Lower leg skin (tissue), 4 donors: ENCODE measurements at places on chromosomes 11 and 22. TPM values are rescaled to one million over a fixed set of nuclear protein-coding genes. Genes with fewer than 3 reads are reported as not detected.

GRCh38 chr11:108474664-108475463, 7.5 kb upstream of the C11orf65 start:
- DNase-seq: no peak

DNA sequence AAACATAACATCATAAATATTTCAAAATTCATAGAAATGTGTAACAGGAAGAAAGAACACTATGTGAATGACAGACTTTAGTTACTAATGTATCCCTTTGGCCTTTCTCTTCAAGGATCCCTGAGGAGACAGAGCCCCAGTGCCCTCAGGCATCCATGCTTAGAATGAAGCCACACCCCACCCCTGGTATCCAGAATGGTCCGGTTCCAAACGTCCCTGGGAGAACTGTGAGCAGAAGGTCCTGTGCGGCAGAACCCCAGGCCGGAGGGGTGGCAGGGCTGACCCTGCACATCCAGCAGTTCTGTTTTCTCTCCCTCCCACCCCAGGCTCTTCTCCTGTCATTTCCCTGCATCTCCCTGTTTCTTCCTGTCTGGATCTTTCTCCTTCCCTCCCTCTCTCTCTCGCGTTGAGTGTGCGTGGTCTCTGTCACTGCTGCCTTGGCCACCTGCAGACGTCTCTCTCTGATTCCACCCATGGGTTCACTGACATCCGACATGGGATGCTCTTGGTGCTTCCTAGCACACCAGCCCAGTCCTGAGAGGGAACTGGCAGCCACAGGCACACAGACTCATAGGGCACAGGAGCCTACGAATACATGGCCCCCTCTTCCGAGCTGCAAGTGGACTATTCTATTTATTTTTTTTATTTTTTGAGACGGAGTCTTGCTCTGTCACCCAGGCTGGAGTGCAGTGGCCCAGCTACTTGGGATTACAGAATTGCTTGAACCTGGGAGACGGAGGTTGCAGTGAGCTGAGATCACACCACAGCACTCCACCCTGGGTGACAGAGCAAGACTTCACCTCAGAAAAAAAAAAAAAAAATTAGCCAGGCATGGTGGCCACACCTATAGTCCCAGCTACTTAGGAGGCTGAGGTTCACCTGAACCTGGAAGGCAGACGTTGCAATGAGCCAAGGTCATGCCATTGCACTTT, 5.7 kb downstream of the RFPL1 start:
- DNase-seq: peak; percentile 40

The KCTD17 gene
- total RNA-seq: 58.0 TPM

The RCOR2 gene
- not detected for total RNA-seq

GRCh38 chr22:27995801-27996528, 76.9 kb upstream of the PITPNB start:
- DNase-seq: peak; percentile 75

- no peak for DNase-seq
Measured at GRCh38 chr11:70278994-70279393, 8.5 kb downstream of the PPFIA1 start.

The ARHGAP20 gene
- total RNA-seq: 1.5 TPM

GRCh38 chr11:8683115-8683807, 669 bp downstream of the RPL27A start:
- no peak for DNase-seq

GRCh38 chr11:8934742-8935488, 2.2 kb upstream of the C11orf16 start:
- DNase-seq: no peak

The SPA17 gene
- total RNA-seq: 1.9 TPM

DNA sequence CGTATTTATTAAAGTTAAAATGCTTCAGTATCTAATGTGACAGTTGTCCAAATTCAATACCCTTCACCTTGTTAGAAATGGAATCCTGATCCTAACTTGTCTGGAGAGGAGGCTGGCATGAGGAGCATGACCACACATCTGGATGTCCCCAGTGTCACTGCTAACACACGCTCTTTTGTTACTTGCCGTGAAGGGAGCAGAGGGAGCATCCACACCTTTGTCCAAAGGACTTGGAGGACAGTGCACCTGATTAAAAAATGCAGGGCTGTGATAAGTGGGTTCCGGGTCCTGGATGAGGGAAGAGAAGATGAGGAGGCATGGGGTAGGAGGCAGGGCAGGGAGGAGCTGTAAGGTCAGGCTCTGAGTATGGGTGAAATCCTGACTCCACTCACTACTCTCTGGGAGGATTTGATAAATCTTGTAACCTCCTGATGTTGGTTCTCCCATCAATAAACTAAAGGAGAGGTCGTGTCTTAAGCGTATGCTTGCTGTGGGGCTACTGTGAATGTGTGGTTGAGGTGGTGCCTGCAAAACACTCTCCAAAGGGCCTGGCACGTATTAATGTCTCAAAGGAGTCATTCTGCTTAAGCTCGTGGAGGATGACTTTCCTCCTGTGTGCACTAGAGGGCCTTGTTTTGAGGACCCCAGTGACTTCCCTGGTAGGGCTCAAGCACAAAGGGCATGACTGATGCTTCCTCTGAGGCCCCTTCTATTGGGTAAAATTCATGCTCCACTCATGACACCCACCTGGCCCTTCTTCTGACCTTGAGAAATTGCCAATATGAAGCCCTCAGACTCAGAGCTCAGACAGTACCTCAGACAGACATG, 16.8 kb upstream of the IGLL5 start:
- DNase-seq: no peak

GRCh38 chr11:70364745-70365543, 33.4 kb upstream of the CTTN start:
- no peak for DNase-seq

DNA sequence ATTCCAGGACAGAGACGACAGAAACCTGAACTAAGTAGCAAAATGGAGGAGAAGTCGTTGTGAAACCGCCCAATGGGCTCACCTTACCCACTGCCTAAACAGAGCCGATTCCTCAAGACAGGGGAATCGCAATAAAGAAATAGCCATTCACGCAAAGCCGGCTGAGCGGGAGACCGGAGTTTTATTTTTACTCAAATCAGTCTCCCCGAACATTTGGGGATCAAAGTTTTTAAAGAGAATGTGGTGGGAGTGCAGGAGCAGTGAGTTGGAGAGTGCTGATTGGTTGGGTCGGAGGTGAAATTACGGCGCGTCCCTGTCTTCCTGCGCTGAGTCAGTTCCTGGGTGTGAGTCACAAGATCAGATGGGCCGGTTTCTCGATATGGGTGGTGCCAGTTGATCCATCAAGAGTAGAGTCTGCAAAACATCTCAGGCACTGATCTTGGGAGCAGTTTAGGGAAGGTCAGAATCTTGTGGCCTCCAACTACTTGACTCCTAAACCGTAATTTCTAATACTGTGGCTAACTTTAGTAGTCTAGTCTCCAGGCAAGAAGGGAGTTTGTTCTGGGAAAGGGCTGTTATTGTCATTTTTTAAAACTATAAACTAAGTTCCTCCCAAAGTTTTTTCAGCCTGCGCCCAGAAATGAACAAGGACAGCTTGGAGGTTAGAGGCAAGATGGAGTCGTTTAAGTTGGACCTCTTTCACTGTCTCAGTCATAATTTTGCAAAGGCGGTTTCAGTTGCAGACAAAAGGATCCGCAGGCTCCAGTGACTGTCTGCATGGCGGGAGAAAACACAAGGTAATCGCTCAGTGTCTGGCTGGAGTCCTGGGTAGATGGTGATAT, 34.1 kb downstream of the OR4D9 start:
- no peak for DNase-seq

GRCh38 chr11:13256216-13256615, 21.4 kb upstream of the BMAL1 start:
- DNase-seq: no peak

The SCGB1C1 gene
- not detected for total RNA-seq

DNA sequence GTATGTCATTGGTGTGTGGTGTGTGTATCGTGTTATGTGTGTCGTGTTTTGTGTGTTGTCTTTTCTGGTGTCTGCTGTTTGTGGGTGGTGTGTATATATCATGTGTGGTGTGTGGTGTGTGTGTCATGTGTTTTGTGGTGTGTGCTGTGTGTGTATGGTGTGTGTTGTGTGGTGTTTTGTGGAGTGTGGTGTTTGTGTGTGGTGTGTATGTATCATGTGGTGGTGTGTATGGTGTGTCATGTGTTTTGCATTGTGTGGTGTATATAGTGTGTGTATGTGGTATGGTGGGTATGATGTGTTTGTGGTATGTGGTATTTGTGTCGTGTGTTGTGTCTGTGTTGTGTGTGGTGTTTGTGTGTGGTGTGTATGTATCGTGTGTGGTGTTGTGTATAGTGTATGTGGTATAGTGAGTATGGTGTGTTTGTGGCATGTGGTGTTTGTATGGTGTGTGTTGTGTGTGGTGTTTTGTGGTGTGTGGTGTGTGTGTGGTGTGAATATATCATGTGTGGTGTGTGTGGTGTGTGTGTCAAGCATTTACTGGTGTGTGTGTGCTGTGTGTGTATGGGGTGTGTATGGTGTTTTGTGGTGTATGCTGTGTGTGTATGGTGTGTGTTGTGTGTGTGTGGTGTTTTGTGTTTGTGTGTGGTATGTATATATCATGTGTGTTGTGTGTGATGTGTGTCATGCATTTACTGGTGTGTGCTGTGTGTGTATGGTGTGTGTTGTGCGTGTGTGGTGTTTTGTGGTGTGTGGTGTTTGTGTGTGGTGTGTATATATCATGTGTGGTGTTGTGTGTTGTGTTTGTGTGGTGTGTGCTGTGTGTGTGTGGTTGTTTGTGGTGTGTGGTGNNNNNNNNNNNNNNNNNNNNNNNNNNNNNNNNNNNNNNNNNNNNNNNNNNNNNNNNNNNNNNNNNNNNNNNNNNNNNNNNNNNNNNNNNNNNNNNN, 12.7 kb downstream of the PIM3 start:
- peak; percentile 9 for DNase-seq

- DNase-seq: peak; percentile 71
Measured at GRCh38 chr22:49323751-49324415, 503.8 kb downstream of the BRD1 start.

DNA sequence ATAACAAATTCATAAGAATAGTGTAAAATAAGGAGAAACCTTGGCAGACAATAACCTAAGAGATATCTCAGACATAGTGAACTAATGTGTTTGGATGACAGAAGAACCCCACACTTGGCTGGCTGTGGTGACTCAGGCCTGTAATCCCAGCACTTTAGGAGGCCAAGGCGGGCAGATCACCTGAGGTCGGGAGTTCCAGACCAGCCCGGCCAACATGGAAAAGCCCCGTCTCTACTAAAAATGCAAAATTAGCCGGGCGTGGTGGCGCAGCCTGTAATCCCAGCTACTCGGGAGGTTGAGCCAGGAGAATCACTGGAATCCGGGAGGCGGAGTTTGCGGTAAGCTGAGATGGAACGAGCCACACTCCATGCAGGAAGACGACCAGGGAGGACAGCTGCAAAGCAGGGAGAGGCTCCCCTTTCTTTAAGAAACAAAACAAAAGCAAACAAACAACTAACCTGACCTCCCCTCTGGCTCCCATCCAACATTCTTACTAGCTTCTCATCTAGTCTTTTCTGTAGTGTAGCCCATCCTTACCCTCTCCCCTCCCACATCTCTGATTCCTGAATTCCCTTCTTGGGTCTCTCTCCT, 84.2 kb downstream of the ZNF280B start:
- no peak for DNase-seq

- DNase-seq: no peak
Measured at GRCh38 chr11:18329196-18329870, 7.0 kb downstream of the GTF2H1 start.

The E2F8 gene
- 0.81 TPM for total RNA-seq

The KCNK7 gene
- total RNA-seq: 197 TPM

GRCh38 chr11:35714882-35715627, 52.5 kb downstream of the TRIM44 start:
- DNase-seq: no peak

DNA sequence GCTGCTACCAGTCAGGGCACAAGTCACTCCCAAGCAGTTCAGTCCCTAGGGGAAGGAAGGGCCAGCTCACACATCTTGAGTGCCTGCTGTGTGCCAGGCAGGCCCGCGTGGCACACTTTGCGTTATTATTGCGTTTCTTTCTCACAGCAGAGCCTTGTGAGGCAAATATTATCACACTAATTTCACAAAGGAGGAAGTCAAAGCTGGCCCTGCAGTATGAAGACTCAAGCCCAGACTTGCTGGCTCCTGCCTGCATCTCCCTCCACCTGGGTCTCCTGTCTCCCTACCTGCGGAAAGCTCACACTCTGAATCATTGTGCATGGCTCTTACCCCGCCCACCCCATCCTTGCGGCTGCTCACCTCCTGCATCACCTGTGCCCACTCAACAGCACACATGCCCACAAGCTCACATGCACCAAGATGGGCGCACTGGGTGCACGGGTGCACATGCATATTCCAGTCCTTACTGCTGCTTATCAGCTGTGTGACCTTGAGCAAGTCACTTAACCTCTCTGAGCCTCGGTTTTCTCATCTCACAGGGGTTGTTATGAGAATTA, 31.7 kb upstream of the P2RY2 start:
- DNase-seq: no peak

GRCh38 chr22:43882122-43882767, 9.6 kb downstream of the PNPLA5 start:
- no peak for DNase-seq

DNA sequence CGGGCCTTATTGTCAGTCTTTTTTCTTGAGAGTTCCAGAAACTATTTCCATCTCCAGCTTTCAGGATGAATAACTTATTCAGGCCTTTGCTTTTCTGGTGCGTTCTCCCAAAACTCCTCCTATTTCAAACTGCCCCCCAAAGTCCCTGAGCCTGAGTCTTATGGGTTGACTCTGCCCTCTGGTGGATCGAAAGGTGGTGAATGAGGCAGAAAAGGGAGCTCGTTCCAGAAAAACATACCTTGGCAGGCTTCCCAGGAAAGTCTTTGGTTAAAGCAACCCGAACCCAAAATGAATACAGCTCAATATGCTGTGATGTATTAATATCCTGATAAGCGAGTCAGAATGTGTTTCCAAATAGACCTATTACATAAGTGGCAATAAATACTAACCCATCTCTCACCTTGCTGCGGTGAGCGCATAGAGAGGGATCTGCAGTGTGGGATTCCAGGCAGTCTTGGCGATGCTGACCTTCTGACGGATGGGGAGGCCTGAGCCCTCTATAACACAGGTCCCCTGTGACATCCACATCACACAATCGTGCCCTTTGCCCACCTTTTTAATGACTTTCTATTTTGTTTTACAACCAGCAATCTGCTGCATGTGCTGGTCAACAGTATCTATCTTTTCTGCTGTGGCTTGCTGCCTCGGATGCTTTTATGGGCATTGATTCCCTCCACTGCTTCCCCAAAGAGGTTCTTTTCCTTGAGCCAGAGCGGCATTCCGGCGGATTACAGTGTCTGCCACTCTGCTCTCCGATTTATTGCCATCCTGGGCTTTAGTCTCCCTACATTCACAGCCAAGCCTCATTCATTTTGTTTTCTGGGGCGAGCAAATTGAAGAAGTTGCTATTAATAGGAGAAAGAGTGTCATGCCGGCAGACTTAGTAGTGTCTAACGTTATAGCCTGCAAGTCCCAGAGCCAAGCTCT, 756.8 kb downstream of the NTM start:
- no peak for DNase-seq

DNA sequence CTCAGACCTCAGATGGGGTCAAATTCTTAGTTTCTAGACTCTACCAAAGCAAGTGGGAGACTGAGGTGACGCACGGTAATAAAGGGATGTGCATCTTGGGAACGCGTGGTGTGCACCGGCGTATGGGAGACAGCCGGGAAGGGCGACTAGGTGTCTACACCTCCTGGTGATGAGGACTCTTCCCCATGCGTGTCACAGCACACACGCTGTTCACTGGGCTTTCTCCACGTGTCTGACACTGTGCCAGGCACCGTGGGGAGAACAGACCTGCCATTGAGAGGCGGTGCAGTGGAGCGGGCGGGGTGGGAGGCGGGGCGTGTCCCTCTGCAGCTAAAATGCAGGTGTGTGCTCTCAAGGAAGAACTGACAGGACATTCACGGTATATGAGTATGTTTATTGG, 5.3 kb downstream of the FXYD6 start:
- no peak for DNase-seq

GRCh38 chr22:42277988-42278776, 7.7 kb upstream of the TCF20 start:
- DNase-seq: peak; percentile 70
